NCI-H1694 (cell line): ENCODE measurements at places on chromosomes 16 and 17.

DNA sequence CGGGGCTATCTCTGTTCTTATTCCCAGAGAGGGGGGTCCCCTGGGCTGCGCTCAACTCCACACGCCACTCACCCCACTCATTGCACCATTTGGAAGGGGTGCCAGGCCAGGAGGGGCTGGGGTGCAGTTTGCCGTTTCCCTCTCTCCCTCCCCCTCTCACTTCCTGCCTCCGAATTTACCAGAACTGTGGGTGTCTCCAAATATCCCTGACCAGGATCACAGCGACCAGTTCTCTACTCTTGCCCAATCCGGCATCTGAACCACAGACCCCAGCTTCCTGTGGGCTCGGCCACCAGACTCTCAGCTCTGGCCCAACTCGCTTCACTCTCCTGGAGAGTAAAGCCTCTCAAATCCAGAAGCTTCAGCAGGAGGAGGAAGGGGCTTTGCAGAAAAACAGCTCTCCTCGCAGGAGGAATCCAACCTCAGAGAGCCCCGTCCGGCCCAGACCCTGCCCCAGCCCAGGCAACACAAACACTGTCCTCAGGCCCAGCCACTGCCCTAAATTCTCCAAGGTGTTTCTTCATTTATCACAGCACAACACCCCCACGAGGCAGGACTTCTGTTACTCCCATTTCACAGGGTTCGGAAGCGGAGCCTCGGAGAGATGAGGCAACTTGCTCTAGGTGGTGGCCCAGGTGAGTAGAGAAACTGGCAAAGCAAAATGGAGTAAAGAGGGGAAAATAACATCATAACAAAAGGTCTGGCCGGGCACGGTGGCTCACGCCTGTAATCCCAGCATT, 423 bp upstream of the ASGR2 start:
- DNase-seq: no peak

DNA sequence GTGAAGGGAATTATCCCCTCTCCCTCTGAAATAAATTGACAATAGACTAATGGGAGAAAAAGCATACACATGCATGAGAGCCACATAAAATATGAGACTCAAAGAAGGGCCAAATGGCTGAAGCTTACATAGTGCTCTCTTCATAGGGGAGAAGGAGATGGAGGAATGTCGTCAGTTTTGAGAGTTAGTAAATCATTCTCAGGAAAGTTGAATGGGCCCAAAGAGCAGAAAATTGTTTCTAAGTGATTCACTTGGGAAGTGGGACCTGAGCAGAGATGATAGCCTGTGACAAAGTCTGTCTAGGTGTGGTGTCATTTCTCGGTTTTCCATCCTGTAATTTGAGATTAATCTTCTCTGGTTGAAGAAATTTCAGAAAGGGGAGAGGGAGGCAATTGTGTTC, 35.0 kb downstream of the BCAS3 start:
- no peak for DNase-seq

DNA sequence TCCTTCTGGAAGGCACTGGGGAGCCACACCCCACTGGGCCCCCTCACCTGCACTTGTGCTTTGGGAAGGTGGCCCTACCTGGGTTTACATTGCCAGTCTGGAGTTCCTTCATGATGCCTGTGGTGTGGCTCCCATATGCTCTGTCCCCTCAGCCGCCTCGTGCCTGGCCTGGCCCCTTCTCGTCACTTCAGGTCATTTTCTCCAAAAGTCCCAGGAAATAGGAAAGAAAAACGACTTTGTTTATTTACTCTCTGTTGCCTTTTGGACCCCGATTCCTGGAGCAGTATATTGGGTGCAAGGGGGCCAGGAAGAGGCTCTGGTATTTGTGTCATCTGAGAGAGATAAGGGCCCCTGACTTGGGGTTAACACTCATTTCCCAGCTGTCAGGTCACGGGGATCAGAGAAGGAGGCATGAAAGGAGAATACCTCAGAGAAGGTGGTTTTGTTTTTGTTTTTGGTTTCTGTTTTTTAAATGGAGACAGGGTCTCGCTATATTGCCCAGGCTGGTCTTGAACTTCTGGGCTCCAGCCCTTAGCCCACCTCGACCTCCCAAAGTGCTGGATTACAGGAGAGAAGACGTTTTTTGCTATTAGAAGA, 4.7 kb downstream of the SOCS3 start:
- DNase-seq: no peak

- DNase-seq: no peak
Measured at GRCh38 chr17:82957961-82958561, 118.2 kb upstream of the ZNF750 start.

DNA sequence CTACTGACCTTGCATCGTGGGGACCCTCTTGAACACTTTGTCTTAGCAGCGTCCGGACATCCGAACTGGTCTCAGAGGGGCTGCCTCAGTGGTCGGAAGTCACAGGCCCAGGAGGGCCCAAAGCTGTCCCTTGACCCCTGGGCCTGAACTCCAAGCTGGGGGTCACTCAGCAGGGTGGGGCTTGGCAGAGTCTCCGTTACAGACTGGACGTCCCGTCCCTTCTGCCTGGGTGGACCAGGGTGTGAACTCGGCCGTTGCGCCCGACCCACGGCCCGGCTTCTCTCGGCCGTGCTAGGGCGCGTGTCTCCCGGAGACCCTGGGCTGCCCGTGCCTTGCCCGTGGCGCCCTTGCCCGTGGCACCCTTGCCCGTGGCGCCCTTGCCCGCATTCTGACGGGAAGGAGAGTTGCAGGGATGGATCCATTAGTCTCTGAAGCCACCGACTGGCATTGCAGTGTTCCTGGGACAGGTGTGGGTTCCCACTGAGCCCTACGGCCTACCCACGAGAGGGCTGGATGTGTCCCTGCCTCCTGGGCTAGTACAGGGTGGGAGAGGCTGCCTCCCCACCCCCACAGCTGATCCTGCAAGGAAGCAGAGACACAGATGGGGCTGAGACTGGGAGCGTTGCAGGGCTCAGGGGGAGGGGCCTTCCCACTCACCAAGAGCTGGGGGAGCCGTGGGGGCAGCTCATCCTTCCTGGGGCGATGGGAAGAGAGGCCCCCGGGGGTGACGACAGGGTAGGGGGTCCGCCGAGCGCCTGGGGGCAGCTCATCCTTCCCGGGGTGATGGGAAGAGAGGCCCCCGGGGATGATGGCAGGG, 4.9 kb downstream of the CACNA1H start:
- DNase-seq: no peak

DNA sequence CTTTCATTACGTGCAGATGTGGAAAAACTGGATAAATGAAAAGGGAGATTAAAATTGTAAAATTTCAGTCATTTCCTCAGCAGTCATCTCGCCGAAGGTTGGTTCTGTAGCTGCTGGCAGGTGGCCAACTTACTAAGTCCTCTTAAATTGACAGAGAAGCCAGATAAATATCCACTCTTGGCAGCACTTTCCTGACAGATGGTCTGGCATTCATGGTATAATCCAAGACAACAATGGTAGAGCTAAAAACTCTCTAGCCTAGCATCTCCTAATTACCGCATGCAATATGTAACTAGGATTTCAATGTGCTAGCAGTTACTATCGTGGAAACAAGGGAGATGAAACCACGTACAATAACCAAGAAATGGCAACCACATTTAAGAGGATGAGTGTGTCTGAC, 306.3 kb downstream of the CNTNAP4 start:
- DNase-seq: peak; percentile 97

DNA sequence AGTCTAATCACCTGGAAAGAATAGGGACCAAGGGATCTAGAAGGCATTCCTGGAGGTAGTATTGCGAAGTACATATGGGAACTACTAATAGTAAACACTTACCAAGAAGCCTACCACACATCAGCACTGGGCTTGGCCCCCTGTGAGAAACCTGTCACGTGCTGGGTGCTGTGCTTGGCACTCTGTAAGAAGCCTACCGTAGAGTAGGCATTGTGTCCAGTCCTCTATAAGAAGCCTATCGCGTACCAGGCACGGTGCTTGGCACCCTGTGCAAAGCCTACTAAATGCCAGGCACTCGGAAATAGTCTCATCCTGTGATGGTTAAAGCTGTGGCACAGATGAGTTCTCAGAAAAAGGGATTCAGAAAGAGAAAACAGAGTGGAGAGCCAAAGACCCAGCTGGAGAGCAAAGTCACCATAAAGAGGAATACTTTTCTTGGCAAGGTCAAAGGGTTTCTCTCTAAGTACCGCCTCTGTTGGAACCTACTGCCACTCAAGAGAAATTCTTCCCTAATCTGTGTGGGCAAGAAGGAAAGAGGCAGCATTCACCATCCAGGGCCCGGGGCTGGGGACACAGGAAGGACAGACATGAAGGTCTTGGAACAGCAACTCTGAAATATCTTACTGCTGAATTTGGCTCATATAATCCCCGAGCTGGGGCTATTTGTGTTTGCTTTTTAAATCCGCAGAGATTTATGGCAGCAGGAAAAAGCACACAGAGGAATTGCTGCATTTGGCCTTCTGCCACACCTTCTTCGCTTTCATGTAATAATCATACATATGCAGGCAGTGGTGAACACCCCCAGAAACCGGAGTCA, 81.8 kb downstream of the VAT1L start:
- no peak for DNase-seq

DNA sequence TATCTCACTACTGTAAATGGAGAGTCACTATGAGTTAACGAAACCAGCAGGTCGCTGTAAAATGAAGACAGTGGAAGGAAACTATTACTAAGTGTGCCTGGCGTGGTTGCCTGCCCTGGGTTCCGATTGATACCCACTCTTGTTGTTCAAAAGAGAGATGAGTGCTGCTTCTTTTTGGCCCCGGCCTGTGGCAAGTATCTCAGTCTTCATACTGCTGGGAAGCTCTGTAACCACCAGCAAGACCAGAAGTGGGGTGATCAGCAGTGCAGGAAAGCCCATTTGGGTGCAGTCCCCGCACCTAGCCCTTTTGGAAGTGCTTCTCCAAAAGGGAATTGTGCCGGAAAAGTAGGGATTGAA, 104.5 kb downstream of the SNX29 start:
- DNase-seq: no peak

GRCh38 chr16:85372627-85373372, 240.3 kb upstream of the GSE1 start:
- DNase-seq: no peak

- no peak for DNase-seq
Measured at GRCh38 chr16:84879569-84880487, 60.0 kb downstream of the CRISPLD2 start.
